ENCODE measurements at places on chromosomes 4 and X.

GRCh38 chrX:5528057-5528456 lies 700.6 kb downstream of the NLGN4X start:
- no peak for ATAC-seq

DNA sequence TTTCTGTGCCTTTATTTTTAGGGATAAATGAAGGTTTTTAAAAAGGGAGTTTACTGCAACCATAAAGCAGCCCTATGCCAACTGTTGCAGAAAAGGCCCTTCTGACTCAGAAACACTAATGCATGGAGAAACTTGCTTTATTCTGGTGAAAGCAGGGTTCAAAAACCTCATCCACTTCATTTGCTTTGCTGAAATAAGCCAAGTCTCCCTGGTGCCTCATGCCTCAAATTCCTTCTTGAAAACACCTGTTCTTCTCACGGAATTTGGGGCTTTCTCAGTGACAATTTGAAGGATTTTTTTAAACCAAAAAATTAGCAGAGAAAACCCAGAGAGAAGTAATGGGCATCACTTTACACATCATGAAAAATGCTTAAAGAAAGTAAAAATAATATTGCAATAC lies 349.0 kb downstream of the PCDH7 start:
- ATAC-seq = no peak

GRCh38 chrX:155086202-155086840 lies 15.0 kb downstream of the BRCC3 start:
- peak; percentile 45 for ATAC-seq

DNA sequence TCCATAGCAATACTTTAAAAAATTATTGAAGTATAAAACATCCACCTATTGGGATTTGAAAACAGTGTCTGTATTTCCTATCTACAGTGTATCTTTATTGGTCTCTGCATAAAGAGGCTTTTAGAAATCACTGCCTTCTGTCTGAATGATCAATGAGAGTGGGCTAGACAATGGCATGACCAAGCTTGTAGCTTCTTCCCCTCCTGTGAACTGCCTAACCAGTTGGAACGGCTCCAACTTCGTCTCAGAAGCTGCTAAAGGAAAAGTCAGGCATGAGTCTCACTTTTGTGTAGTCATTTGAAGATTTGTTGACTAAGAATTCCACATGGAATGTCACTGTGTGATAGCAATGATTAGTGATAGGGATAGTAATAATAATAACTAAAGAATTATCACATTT lies 64.2 kb downstream of the INTS12 start:
- ATAC-seq = no peak

DNA sequence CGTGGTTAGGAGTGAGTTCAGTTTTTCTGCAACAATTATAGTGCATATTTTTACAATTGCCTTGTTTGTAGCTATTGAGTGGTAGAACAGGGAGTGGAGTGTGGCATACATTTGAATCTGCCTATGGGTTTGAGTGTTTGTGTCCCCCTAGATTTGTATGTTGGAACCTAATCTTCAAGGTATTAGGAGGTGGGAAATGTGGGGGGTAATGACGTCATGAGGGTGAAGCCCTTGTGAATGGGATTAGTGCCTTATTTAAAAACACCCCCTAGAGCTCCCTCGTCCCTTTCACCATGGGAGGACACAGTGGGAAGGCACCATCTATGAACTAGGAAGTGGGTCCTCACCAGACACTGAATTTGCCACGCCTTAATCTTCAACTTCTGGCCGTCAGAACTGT lies 819.6 kb downstream of the NLGN4X start:
- no peak for ATAC-seq

DNA sequence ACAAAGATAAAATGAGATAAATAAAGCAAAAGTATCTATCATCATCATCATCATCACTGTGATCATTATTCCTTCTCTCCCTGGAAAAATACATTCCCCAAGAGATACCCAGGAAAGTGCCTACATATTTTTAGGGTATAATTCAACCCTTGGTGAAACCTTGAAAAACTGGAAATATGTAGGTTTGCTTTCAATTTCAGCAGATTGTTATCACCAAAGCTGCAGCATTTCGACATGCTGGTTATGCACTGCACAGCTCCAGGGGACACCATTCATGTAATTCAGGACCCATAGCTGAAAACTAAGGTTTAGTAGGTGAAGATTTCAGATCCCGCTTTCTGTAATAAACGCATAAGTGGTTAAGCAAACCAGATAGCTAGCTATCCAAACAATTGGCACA lies 28.4 kb upstream of the FBXW7 start:
- no peak for ATAC-seq

GRCh38 chr4:161256716-161257115 lies 907.1 kb downstream of the FSTL5 start:
- no peak for ATAC-seq

DNA sequence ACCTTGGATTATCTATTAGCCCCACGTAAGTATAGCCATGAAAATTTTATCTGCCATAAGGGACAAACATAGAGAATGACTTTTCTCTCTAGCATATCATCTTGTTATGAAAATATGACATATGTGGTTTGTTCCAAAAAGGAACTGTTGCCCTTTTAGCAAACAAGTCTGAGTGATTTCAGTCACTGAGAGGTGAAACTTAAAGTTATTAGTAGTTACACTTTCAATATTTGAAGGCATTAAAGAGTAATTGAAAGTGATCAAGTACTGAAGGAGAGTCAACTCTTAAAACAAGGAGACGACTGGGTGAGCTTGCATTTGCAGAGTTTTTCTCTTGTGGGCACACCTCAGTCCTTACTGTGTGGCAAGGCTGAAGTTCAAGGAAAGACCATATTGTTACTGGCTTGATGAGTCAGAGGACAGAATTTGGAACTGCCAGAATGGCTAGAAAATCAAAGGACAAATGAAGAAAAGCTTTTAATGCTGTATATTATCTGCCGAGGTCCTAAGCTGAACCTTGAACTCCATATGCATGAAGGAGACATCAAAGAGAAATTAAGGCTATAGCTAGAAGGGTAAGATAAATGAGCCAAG lies 205.1 kb upstream of the EMCN start:
- no peak for ATAC-seq

GRCh38 chr4:148116264-148116663 lies 325.9 kb downstream of the NR3C2 start:
- no peak for ATAC-seq

- no peak for ATAC-seq
These were observed 2.6 kb downstream of the SLC25A31 start for GRCh38 chr4:127732623-127733328.

All from activated CD4-positive, CD25-positive, alpha-beta regulatory T cell treated with anti-CD3 and anti-CD28 coated beads, Interleukin-2, amount 50 U/mL, for 24 hours (primary cell).